ENCODE measurements at places on chromosomes 4 and X.
A peak's percentile ranks its signal among the peaks of the same experiment; 100 is the strongest.

DNA sequence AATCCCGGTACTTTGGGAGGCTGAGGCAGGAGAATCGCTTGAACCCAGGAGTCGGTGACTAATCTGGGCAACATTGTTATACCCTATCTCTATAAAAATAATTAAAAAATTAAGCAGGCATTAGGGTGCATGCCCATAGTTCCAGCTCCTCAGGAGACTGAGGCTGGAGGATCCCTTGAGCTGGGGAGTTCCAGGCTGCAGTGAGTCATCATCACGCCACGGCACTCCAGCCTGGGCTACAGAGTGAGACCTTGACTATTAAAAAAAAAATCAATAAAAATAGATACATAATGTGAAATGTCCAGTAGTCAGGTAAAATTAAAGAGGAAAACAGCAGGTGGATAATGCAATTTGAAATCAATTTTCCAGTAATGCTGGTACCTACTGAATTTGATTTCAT lies 14.6 kb downstream of the ADGRL3 start:
- DNase-seq = no peak

GRCh38 chr4:108166441-108167315 lies 2.1 kb downstream of the LEF1 start:
- peak; percentile 69 for DNase-seq

DNA sequence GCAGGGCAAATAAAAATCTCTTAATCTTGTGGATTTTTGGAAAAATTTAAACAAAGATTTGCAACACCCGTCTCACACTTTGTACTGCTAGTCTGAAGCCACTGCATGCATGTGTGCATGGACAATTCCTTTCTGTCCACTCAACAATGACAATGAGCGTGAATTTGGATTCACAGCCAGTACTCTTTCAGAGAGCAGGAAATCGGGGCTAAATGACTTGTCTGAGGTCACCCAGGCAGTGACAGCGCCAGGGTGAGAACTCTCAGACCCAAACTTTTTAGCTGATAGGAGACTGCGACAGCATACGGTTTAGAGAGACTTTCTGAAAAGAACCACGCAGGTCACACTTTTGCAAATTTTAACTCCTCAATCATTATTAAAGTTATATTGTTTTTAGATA lies 90.9 kb downstream of the ZNF827 start:
- DNase-seq = no peak

- no peak for DNase-seq
These were observed 77.1 kb downstream of the RBM47 start for GRCh38 chr4:40552536-40552935.

DNA sequence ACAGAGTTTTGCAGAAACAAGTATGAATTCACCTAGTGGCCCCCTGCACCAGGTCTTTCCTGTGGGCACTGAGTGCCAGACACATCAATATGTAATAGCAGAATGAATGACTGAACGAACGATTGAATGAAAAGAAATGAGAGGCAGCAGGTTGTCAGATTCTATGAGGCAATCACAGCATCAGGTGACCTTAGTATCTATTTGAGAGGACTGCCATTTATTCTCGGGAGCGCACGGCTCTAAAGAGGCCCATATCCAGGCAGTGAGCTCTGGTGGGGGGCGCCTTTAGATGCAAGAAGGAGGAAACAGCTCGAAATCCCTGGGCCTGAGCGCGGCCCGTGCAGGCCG lies 528 bp upstream of the SLC25A4 start:
- no peak for DNase-seq

DNA sequence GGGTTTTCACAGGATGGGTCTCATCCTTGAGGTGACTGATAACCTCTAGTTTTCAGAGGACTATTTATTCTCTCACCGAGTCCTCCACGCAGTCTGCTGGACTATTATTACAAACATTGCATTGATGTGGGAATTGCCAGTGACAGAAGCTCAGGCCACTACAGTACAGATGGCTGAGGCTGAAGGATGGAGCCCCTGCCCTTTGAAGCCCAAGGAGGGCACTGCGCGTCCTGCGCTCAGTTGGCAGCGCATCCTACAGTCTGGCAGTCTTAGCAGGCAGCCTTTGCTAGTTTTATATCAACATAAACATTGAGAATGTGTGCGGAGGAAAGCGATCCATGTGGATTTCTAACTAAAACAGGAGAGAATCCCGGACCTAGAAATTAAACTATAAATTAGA lies 1.5 kb upstream of the RELL1 start:
- no peak for DNase-seq

- DNase-seq = no peak
These were observed 7.8 kb upstream of the ALB start for GRCh38 chr4:73396304-73396703.

Data from activated T-cell treated with anti-CD3 and anti-CD28 coated beads, Interleukin-2, amount 50 U/mL, for 1 hour (primary cell).